ENCODE measurements at places on chromosomes 1 and 21.

- no peak for DNase-seq
These were observed 698.6 kb upstream of the B3GALT2 start for GRCh38 chr1:193884848-193885558.

- no peak for DNase-seq
These were observed 43.5 kb upstream of the MROH9 start for GRCh38 chr1:170891872-170892271.

DNA sequence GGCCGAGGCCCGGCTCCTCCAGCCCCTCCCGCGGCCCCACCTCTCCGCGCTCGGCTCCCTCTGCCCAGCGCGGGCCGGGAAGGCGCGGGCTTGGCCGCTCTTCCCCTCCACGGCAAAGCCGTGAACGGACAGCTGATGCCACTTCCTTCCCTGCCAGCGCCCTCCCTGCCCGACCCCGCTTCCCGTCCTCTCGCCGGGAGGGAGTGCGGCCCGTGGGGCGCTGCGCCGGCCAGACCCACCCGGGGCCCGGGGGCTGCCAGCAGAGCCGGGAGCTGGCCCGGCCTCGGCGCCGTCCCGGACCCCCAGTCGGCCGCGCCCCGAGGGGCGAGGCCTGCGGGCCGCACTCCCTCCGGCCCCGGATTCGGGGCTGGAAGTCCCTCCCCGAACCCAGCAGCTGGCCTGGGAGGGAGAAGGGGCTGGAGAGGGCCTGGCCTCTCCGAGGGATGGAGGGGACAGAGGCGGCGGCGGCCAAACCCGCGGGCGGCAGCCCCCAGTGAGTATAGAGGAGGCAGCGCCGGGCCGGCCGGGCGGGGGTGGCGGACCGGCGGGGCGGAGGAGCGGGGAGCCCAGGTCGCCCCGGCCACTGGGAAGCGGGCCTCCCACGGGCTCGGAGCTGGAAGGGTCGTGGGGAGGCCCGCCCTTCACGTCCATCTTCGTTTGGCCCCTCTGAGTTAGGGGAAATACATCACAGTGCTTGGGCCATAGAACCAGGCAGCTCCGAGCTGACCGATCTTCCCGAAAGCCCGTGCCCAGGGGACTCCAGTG, at the start of gene KIAA1614:
Gene KIAA1614, plus strand, starts transcription at position 97 of the 765 bp plus-strand sequence. Its CDS starts 347 bp downstream, at position 444.
- no peak for DNase-seq

DNA sequence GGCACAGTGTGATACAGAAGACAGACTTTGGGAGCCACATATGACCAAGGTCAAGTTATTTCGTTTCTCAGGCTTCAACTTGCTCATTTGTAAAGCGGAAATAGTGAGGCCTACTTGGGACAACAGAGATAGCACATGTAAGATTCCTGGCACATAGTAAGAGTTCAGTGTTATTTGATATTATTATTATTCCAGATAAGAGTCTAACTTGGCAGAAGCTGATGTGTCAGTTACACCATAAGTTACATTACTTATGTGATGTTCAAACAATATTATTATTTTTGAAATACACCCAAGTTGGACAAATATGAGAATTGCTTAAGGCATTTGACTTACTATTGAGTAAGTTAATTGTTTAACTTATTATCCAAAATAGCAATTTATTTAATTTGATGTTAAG, 10.2 kb upstream of the CYP4X1 start:
- no peak for DNase-seq

GRCh38 chr1:200448034-200448762, 38.4 kb upstream of the ZNF281 start:
- no peak for DNase-seq

GRCh38 chr1:100302739-100303138, 36.7 kb downstream of the RTCA start:
- DNase-seq, result no peak

DNA sequence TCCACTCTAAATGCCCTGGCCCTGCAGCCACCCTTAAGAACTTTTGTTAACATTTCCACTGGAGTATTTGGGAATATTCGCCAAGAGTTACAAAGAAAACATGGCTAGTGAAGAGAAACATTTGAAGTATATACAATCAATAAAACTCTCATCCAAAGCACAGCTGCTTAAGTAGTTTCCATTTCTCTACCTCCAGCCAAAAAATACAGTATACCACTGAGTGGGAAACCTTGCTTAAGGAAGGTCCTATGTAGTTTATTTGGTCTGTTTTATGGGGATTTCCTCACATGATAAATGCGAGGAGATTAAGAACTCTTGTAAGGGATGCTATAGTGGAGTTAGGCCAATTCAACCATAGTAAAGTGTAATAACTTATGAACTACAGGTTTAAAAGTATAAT, 382.5 kb downstream of the NEGR1 start:
- DNase-seq, result no peak

GRCh38 chr21:45592208-45592619, 50.0 kb upstream of the SLC19A1 start:
- peak; percentile 82 for DNase-seq

DNA sequence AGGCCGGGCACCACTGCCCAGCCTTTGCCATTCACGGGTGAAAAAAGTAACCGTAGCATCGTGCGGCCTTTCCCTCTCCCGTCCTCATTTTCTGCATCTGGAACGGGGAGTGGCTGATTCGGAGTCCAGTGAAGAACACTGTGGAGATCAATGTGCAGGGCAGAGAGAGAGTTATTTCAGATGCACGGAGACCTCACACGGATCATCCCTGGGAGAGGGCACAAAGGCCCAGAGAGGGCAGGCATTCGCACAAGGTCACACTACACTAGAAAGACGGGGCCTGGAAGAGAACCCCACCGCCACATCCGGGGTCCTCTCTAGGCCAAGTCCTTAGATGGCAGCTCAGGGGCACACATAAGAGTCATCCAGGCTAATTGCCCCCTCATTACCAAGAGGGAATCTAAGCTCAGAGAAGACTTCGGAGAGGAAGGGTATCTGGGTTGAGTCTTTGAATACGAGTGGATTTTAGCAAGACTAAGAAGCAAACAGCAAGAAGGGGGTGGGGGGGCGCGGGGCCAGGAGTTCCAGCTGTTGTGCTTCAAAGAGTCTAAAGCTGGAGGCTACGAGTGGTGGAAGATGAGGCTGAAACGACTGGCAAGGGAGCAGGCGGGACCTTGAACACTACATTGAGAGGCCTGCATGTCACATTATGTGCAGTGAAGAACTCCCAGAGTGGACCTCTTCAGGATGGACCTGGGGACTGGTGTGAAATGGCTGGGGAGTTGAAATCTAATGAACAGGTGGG, 857 bp downstream of the GPX7 start:
- DNase-seq, result no peak

GRCh38 chr1:113291777-113292602, 98.3 kb upstream of the MAGI3 start:
- DNase-seq, result no peak

GRCh38 chr1:235990330-235990795, 74.5 kb downstream of the NID1 start:
- DNase-seq, result no peak

- peak; percentile 5 for DNase-seq
These were observed 134.7 kb downstream of the DMRTB1 start for GRCh38 chr1:53593758-53594380.

DNA sequence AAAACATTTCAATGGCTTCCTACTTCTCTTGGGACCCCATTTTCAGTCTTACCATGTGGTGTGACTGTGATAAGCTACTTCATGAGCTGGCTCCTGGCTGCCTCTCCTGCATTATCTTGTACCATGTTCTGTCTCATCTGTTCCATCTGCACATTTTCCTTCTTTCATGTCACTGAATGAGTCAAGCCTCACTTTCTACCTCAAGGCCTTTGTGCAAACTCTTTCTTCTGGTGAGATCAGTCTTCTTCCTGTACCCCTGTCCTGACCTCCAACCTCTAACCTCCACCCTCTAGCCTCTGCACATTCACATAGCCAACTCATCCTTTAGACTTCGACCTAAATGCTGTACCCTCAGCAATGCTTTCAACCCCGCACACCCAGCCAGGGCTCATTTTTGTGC, 9.6 kb upstream of the FAM78B start:
- DNase-seq, result no peak

GRCh38 chr1:24769656-24770651, 24.7 kb downstream of the CLIC4 start:
- DNase-seq, result no peak
